ENCODE measurements at places on chromosomes 2 and 18. TPM values are rescaled to one million over a fixed set of nuclear protein-coding genes. Genes with fewer than 3 reads are reported as not detected.

The HNMT gene
- 69.4 TPM for total RNA-seq

The PDE1A gene
- 9.7 TPM for total RNA-seq

The SPHKAP gene
- 0.13 TPM for total RNA-seq

The GNLY gene
- total RNA-seq, result not detected

The POTEC gene
- total RNA-seq, result under 0.01 TPM

The PXDN gene
- total RNA-seq, result 430 TPM

The CHRNG gene
- total RNA-seq, result not detected

The SERPINB12 gene
- total RNA-seq, result not detected

The CRYGC gene
- not detected for total RNA-seq

The ABCG5 gene
- not detected for total RNA-seq

The EXOC6B gene
- 52.3 TPM for total RNA-seq

The FOXD4L1 gene
- 0.13 TPM for total RNA-seq

The EIF5B gene
- total RNA-seq, result 40.9 TPM

The OR6B3 gene
- total RNA-seq, result not detected

The LIPG gene
- 5.5 TPM for total RNA-seq

The MBD2 gene
- total RNA-seq, result 30.3 TPM

The MC5R gene
- total RNA-seq, result not detected

The SERPINB13 gene
- not detected for total RNA-seq

The OBSL1 gene
- 64.4 TPM for total RNA-seq

The SLC4A3 gene
- 4.0 TPM for total RNA-seq

The ABHD1 gene
- 0.20 TPM for total RNA-seq

The TLX2 gene
- total RNA-seq, result not detected

The MOCOS gene
- total RNA-seq, result 5.6 TPM

The LYPD1 gene
- 12.8 TPM for total RNA-seq

The GAD1 gene
- total RNA-seq, result 0.07 TPM

The SCYGR4 gene
- total RNA-seq, result not detected

The NCKAP1 gene
- total RNA-seq, result 211 TPM

The TRIM43 gene
- not detected for total RNA-seq

The EGR4 gene
- total RNA-seq, result not detected

The PLA2R1 gene
- total RNA-seq, result 33.7 TPM

The KCNIP3 gene
- total RNA-seq, result 0.65 TPM

The TET3 gene
- 4.5 TPM for total RNA-seq
